ENCODE measurements at places on chromosomes 1 and 21.

DNA sequence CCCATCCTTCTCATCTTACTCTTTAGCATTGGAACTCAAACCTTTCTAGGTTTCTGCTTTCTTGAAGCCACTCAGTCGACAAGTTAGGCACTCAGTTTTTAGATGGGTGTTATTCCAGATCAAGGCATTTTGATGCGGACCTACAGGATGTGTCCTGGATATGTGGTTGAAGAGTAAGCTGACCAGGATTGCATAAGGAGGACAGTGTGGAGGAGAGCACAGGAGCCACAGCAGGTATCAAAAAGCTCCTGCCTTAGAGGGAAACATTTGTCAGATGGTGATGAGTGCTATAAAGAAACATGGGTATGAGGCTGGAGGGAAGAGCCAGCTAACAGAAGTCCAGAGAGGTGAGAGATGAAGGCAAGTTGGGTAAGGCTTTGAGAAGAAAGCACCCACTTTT, 33.9 kb upstream of the OPRD1 start:
- DNase-seq: no peak

DNA sequence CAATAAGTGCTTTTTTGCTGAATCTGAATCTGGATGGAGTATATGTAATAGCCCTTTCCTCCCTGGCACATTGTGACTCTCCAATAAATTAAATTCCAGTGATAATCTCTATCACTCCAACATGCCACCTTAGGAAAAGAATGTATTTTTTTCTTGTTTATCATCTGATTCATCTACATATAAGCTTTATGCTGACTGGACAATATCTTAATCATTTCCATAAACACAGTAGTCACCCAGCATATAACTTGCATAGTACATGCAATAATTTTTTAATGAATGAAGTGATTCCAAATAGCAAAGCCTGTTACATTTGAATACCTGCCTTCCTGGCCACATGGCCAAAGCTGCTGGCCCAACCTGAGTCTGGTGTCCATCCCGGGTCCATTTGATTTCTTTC, 477.6 kb upstream of the USP24 start:
- DNase-seq: no peak

- no peak for DNase-seq
Measured at GRCh38 chr1:242146652-242147051, 147.8 kb upstream of the MAP1LC3C start.

DNA sequence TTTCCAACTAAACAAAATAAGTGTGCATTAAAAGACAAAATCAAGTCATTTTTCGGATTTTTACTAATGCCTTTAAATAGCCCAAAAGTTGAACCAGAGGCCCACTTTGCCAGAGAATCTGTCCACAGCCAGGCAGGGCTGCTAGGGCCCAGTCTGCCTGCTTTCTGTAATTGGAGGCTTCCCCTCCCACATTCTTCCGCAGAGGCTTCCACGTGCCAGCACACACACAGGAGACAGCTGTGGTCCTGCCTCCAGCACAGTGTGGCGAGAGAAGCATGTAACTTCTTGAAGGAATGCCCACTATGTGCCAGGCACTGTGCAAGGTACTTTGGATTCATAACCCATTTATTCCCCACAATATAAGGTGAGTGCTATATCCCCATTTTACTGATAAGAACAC, 11.3 kb upstream of the PDZK1IP1 start:
- DNase-seq: no peak

DNA sequence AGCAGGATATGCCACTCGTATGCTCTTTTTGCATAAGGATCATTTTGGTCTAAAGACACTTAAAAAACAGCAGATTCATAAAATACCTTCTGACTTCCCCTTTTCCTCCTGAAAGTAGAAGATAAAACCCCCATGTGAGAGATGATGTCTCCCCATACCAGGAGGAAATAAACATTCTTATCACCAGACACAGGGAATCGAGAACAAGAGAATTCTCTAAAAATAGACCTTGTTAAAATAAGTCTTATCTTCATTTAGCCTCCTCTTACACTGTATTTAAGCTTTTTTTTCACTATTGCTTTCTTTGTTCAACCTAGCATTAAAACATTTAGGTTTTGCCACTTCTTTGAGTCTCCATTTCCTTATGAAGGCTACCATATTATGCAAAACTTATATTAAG, 709.3 kb downstream of the KCNT2 start:
- no peak for DNase-seq

DNA sequence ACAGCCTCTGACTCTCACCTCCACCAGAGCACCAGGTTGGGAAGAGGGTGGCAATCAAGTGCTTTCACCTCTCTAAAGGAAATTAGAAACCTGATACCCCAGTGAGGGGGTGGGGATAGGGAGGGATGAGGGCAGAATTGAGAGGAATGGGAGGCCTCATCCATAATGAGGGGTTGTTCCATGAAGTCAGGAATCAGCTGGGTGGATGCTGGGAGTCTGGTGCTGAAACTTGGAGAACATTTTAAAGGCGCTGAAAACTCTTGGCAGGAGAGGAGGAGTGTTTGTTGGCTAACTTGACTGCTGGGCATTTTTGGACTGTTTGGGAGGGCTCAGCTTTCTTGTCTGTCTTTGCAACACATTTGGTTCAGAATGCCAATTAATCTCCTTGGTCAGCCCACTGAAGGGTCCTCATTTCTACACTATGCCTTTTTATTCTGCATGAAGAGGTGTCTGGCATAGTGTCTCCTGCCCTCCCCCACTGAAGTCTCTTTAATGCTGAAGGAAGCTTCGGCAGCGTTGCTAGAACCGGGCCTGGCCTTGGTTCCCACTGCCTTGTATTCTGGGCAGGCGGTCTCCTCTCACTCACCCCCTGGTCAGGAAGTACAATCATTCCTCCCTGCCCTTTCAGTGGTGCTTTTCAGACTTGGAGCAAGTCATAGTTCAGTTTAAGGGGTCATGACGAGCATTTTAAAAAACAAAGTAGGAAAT, 2.2 kb downstream of the PHGDH start:
- no peak for DNase-seq
